ENCODE measurements at places on chromosomes 4 and X. TPM values are rescaled to one million over a fixed set of nuclear protein-coding genes. Genes with fewer than 3 reads are reported as not detected.

- no peak overlapping the region for H3K4me3 ChIP-seq
- H3K4me1 ChIP-seq, result peaks cover 12% of the 10 kb centered on the region
- H3K27me3 ChIP-seq, result no peaks in the 10 kb centered on the region
- peaks cover 97% of the 10 kb centered on the region for H3K36me3 ChIP-seq
- no peak for DNase-seq
Observed at GRCh38 chr4:77050962-77051361, 24.8 kb downstream of the CCNI start.

GRCh38 chrX:33188286-33188685 lies 23.1 kb downstream of the DMD start:
- H3K27me3 ChIP-seq, result no peaks in the 10 kb centered on the region
- no peak overlapping the region for H3K4me3 ChIP-seq
- no peaks in the 10 kb centered on the region for H3K4me1 ChIP-seq

Gene FDCSP
- not detected for total RNA-seq

Gene ARHGEF9
- 12.3 TPM for total RNA-seq

Gene PCDH7
- total RNA-seq, result 20.2 TPM
